ENCODE measurements at places on chromosomes 13 and 19.
A peak's percentile ranks its signal among the peaks of the same experiment; 100 is the strongest.

DNA sequence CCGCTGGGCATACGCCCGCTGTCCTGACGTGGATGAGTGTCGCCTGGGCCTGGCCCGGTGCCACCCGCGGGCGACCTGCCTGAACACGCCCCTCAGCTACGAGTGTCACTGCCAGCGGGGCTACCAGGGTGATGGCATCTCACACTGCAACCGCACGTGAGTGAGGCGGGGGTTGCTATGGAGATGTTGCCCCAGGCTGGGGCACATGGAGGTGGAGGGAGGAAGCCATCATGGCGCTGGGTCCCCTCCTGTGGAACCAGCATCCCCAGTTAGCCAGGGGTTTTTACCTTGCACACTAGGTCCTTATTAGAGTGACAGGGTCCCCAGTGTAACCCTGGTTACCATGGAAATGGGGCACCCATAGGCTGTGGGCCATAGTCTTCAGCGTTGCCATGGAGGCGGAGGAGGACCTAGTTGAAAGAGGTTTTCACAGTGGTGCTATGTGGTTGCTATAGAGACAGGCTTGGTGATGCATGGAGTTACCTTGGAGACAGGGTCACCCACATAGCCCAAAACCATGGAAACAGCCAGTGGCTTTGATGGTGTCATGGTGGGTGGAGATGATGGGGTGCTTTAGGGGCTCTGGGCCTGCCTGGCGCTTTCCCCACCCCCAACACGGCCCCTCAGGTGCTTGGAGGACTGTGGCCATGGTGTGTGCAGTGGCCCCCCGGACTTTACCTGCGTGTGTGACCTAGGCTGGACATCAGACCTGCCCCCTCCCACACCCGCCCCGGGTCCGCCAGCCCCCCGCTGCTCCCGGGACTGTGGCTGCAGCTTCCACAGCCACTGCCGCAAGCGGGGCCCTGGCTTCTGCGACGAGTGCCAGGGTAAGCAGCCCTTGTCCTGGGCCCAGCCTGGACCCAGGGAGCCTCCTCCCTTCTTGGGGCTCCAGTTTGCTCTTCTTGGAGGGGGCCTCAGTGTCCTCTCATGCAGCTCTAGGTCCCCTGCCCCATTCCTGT lies 27.1 kb downstream of the MEGF8 start:
- DNase-seq: no peak

GRCh38 chr13:40876020-40876738 lies 86.8 kb downstream of the SLC25A15 start:
- DNase-seq: no peak

GRCh38 chr13:31878955-31879354 lies 139.6 kb downstream of the RXFP2 start:
- DNase-seq: no peak

DNA sequence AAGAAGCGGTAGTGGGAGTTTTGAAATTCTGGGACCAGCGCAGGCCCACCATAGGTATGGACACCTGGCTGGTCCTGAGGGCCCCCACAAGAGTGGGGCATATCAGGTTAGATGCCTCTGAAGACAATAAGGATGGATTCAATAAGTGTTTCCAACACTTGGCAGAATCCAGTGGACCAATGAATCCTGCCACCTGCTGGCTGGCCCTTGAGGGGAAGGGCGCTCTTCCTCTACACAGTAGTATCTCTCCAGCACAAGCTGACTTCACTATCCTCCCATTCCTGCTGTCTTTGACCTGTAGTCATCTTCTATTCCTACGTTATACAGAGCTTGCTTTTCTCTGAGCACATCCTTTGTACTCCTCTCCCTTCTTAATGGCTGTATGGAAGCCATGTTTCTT lies 199.7 kb upstream of the TSHZ3 start:
- no peak for DNase-seq

DNA sequence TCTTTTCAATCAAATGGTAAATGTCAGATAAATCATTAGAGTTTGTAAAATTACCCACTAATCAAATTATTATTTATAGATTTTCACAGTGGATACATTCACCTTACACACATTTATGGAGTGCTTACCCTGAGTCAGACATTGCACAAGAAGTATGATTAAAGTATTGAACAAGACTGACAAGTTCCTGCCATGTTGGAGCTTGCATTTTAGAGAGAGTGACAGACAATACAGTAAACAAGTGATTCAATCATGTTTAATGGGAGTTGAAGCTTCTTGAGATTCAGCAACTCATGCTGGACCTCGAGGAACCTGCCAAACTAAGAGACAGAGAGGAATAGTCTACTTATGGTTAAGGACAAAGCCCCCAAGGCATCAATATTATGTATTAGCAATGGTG lies 487.8 kb downstream of the PCDH17 start:
- no peak for DNase-seq

GRCh38 chr13:51520524-51520923 lies 63.7 kb upstream of the WDFY2 start:
- peak; percentile 3 for DNase-seq

- DNase-seq: no peak
Observed at GRCh38 chr19:13056052-13056660, 46.5 kb downstream of the LYL1 start.

- no peak for DNase-seq
Observed at GRCh38 chr13:19345158-19345557, 163.5 kb upstream of the TUBA3C start.

GRCh38 chr19:11293433-11294389 lies 2.2 kb upstream of the TSPAN16 start:
- peak; percentile 92 for DNase-seq

GRCh38 chr13:45728759-45729158 lies 26.6 kb downstream of the CBY2 start:
- DNase-seq: no peak

GRCh38 chr13:62209529-62209928 lies 793.9 kb upstream of the PCDH20 start:
- DNase-seq: no peak

GRCh38 chr13:75271846-75272245 lies 210.1 kb downstream of the TBC1D4 start:
- DNase-seq: no peak

DNA sequence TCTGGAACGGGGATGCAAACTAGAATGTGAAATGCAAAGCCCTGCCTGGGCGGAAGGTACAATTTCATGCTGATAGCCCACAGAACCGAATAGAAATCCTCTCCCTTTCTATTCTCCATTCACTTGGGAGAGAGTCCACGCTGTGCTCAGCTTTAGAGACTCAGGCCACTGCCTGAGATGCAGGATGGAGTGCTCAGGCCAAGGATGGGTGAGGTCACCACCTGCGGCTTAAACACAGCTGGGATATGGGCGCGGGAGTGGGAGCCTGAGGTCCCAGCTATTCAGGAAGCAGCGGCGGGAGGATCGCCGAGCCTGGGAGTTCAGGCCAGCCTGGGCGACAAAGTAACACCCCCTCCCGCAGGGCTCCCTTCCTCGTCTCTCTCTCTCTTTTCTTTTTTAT lies 446 bp upstream of the ZNF83 start:
- DNase-seq: peak; percentile 31

- DNase-seq: no peak
Observed at GRCh38 chr13:20699715-20700114, 3.8 kb upstream of the IL17D start.

Measured in HS-5 (cell line).